ENCODE measurements at places on chromosomes 3 and 15.

- no peak for DNase-seq
These were observed 3.3 kb upstream of the RNU6-1 start for GRCh38 chr15:67843092-67843501.

DNA sequence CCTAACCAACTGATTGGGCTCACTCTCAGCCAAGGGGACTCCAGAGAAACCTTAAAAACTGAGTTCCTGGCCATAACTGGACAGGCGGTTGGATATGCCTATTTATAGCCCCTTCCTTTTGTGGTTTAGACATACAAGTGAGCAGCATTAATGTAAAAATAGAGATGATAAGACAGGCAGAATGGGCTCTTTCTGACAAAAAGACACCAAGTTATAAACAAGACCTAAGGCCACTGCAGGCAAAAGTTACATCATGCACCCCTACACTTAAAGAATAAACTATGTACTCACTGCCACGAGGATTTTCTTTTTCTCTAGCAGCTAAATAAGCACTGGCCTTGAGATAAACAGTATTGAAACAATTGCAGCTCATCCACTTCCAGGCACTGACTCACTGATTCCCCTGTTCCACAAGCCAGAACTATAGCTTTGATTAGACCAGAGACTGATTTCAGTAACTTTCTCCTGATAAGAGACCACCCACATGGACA, 30.1 kb downstream of the SUCNR1 start:
- no peak for DNase-seq

- DNase-seq = no peak
These were observed 85.1 kb upstream of the SAMMSON start for GRCh38 chr3:69914395-69914794.

DNA sequence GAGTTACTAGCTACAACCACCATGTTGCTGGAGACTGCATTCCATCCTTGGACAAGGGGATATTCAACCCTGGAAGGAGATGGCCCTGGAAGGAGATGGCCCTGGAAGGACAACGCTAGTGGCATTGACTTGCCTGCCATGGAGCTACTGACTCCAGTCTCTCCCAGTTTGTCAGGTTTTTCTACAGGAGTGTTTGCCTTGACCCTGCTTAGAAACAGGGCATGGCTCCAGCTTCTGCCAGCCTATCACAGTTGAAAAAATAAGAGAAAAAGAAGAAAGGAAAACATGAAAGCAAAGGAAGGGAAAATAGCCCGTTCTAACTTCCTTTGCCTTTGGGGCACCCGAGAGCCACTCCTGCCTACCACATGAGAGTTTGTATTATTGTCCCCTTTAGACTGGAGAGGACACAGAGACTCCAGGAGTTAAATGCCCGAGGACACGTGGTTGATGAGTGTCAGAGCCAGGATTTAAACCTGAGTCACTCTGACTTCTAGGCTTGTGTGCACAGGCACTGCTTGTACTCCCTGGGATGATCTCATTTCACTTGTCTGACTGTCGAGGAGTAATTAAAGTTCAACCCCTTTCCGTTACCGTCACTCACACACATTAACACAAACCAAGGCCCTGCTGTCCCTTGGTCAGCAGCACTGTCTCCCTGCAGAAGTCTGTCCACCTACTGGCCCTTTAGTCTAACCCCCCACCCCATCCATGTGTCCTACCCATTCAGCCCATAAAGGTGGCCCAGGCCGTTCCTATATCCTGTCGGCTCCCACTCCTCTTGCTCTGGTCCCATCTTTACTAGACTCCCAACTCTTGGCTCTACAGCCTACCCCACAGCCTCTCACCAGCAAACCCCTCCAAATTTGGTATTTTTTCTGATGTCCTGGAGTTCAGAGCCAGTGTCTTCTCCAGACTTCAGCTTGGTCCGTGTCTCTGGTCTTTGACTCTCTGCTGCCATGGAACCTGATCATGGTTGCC, 46.1 kb downstream of the C2CD4A start:
- peak; percentile 93 for DNase-seq

- DNase-seq = peak; percentile 70
These were observed 283.0 kb upstream of the VEPH1 start for GRCh38 chr3:157786211-157786610.

GRCh38 chr3:150779402-150779858, 16.5 kb upstream of the SIAH2 start:
- no peak for DNase-seq

- no peak for DNase-seq
These were observed 249.7 kb downstream of the ADAMTS17 start for GRCh38 chr15:100092034-100092433.

DNA sequence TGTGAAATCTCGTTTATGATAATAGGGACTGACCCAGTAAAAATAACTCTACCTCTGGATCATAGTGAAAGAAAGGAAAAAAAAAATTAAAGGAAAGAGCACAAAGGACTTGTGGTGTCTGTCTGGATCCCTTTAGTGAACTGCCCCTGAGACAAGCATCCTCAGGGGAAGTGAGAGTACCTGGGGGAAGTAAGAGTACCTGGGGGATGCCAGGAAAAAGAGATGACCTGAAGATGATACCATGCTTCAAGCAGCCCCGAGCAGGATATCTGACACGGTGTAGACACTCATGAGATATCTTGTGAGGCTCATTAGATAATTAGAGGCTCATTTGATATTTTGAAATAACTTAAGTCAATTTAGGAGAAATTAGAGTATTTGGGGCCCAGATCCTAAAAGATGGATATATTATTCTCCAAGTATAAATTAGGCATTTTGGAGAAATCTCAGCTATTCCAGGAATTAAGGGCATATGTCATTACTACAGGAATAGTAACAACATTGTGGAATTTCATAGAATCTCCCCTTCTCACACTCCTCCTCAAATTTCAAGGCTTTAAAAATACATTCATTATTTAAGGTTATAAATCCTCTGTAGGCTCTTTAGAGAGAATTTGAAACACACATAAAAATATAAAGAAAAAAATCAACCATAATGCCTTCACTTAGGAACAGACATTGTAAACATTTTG, 36.3 kb upstream of the PSMD6 start:
- no peak for DNase-seq

DNA sequence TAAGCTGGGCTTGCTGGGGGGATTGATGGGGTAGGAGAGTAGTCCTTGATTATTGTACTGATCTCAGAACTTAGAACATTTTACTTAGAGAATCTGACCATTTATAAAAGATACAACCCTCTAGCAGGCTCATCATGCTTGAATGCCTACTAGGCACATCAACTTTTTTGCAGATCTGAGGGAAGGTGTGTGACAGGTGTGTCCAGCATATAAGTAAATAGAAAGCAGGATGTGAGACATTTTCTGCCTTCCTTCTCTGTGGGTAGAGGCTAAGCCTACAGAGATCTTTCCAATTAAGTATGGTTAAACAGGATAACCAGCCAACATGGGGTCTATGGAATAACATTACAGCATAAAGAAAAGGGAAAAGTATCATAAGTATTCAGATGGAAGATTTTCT, 159.1 kb downstream of the AKAP13 start:
- DNase-seq = no peak

DNA sequence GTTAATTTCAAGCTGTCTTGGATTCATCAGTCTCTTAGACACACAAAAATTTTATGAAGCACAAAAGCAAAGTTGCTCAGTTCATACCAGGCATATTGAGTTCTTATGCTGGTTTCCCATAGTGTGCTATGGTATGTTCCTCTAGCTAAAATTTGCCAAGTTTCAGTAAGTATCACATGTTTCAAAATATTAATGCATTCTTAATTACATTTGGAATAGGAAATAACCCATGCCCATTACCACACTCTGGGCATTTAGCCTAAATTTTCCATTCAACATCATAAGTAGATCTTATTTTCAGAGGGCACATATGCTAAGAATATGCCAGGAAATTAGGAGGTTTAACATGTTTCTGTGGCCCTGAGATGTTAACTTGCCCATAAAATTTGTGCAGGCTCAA, 289.9 kb downstream of the SHOX2 start:
- no peak for DNase-seq

DNA sequence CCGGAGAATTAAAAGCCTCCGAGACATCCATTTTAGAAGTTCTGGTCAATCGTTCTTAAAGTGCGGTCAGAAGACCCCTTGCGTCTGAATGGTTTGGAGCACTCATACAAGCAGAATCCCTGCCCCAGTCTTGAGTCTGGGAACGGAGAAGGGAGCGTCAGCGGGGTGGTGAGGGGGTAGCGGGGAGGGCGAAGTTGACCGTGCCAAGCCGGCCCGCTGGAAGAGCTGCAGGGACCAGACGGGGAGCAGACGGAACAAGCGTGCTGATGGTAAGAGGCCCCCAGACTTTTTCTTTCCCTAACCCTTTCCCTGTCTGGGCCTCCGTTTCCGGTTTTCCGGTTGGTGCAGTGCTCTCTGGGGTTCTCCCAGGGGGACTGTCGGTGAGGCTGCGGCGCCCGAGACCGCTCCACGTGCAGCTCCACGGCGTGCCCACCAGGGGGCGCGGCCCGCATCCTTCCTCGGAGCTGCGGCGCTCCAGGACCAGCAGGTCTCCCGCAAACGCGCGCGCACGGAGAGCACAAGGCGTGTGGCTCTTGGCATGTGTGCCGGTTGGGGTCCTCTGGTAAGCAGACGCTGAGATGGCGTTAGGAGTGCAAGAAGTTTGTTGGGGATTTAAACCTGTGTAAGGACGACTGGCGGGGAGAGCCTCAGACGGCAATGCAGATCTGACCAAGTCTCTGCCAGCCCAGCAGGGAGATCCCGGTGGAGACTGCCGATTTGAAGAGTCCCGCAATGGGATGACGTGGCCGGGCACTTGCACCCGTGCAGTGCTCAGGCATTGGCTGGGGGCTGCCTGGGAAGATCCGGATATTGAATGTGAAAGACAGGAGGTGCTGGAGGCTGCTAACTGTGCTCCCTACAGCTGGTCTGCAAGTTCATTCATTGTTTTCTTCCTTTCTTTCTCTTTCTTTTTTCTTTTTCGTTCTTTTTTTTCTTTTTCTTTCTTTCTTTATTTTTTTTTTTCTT, 19.2 kb upstream of the CORO2B start:
- peak; percentile 67 for DNase-seq

DNA sequence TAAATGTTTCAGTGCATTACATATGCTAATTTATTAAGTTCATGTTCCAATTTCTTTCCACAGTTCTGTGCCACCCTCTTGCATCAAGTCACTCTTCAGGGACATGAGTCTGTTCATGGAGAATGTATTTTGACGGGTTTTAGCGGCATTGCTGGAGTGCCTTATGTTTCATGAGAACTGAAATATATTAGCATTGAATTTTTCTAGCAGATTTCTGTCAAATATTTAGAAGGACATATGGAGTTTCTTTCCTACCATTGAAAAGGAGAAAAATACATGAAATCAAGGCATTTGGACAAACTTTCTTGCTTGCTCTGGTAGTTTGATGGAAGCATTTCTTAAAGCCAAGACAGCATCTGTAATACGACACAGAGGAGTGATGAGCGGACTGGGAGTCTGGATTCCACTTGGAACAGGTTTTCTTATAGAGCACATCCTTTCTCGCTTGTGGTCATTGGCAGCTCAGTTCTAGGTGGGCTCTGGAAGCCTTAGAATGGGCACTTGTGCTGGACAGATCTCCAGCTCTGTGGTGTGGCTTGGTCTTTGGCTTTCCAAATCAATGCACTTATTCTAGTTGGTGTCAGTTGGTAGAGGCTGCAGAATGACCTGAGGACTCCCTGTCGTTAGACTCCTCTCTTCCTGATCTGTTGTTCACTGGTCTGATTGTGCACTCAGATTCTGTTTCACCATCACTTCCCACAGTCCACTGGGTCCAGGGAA, 84.6 kb upstream of the EIF1B start:
- DNase-seq = no peak

DNA sequence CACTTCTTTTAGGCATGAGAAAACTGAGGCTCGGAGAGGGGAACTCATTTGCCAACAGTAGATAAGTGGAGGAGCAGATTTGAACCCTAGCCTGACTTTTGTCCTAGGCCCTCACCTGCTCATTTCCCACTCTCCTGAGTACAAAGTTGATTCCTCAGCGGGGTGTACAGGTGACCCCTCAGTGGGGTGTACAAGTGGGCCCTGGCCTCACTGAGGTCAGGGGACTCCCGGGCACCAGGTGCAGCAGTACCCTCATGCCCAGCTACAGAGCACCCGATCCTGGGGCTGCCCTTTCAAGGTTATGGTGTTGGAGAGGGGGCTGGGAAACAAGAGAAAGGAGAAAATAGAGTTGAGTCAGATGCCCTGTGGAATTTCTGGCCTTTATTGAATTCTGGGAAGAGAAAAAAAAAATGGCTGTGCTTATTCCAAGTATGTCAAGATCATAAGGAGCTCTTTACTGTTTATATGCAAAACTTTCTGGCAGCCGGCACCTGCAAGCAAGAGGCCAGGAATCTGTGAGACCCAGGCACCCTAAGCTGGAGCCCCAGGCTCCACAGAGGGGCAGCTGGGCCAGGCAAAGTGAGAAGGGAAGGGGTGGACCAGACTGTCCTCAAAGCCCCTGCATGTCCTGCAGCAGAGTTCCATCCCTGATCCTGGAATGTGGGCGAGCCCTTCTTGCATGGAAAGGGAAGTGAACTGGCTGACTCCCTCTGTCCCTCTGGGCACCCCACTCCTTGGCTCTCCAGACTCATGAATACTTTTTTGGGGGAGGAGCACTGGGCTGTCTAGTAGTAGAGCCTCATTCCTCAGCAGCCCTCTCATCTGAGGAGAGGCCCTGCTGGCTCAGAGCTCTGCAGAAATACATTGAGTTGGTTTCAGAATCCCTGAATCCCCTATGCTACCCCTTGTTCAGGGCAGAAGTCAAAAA, 43.1 kb downstream of the AMOTL2 start:
- DNase-seq = peak; percentile 80

- no peak for DNase-seq
These were observed 59.0 kb downstream of the FRMD4B start for GRCh38 chr3:69326855-69327300.

- DNase-seq = no peak
These were observed 590.2 kb upstream of the TBL1XR1 start for GRCh38 chr3:177787279-177788041.

GRCh38 chr3:160709477-160710182, 32.7 kb downstream of the ARL14 start:
- DNase-seq = no peak

- no peak for DNase-seq
These were observed 264.2 kb upstream of the TLE3 start for GRCh38 chr15:70361891-70362290.

- peak; percentile 88 for DNase-seq
These were observed 26.5 kb upstream of the POLR2M start for GRCh38 chr15:57680021-57680420.

DNA sequence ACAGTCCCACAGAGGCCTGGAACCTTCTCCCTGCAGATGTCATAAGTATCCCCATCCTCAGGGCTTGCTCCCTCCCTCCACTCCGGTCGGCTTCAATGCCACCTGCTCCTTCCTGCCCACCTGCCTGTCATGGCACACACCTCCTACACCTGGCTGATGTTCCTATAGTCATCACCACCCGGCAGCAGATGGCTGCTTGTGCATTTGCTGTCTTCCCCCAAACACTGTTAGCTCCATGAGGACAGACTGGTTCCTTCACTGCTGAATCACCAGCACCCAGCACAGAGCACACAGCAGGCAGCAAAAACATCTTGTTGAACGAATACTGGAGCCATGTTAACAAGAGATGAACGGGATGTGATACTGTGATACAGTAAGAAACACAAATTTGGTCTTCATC, 14.8 kb downstream of the TARS3 start:
- DNase-seq = no peak

- DNase-seq = no peak
These were observed 200.3 kb upstream of the SEMA6D start for GRCh38 chr15:47516972-47517371.

- DNase-seq = peak; percentile 60
These were observed 25.9 kb upstream of the CDV3 start for GRCh38 chr3:133547432-133548041.
